HS-5 (cell line): ENCODE measurements at places on chromosomes 12 and 14.

- no peak for DNase-seq
Measured at GRCh38 chr12:113931517-113931916, 34.6 kb downstream of the RBM19 start.

- DNase-seq, result peak; percentile 38
Measured at GRCh38 chr14:85010186-85010585, 519.8 kb upstream of the FLRT2 start.

DNA sequence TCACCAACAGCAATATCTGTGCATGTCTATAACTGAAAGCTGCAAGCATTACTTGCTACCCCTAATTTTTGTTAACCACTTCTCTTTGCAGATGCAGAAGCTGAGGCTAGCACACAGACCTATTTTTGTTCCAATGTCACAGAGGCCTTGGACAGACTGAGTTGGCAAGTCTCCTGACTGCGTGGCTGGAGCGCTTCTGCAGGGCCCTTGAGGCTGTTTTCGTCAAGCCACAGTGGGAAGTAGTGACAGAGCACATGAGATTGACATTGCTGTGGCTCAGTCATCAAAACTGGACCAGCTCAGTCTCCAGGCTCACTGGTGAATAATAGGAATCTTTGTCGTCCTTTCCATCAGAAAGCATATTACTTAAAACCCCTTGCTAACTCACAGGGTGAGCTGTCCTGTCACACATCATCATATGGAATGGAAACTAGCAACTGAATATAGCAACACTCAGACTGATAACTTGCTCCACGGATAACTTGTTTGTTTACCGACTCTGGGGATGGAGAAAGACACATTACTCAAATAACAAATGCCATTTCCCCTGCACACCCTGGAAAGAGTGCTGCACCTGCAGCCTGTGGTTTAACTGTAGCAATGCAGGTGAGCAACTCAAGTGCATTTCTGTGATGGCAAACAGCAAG lies 43.6 kb upstream of the DDX11 start:
- no peak for DNase-seq

DNA sequence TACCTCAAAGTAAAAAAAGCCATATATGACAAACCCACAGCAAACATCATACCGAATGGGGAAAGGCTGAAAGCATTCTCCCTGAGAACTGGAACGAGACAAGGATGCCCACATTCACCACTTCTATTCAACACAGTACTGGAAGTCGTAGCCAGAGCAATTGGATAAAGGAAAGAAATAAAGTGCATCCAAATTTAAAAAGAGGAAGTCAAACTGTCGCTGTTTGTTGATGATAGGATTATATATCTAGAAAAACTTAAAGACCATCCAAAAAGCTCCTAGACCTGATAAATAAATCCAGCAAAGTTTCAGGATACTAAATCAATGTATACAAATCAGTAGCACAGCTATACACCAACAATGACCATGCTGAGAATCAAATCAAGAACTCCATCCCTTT lies 5.2 kb downstream of the NDUFA12 start:
- DNase-seq, result no peak

DNA sequence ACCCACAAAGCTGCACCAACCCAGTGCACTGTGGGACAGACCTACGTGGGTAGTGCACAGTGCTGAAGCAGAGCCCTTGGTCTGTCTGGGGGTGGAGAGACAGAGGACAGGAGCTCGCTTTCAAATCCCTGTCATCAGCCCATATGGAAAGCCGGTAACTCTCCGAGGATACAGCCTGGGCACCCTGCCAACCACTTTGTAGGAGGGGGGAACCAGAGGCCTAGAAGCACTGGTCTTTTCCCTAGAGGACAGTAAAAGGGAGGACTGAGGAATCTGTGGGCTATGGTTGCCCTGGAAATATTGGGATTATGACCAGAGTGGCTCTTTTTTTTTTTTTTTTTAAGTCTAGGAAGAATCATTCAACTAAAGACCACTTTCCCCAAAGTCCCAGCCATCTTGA lies 74.3 kb downstream of the MAP3K9 start:
- DNase-seq, result no peak

DNA sequence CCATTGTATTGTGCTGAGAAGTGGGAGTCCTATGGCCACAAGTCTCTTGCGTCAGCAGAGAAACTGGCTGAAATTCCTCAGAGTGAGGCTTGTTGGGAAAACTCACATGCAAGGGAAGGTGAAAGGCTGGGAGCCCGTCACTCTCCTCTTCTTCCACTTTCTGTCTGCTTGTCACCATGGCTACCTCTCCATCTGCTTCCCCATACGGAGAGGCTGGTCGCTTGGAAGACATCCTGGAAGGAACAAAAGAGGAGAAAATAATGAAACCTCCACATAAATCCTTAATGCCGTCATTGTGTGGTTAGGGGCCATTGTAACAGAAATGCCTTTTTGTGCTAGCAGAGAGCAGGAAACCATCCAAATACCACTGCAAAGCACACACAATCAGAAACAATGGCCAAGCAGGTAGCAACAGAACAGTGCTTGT lies 53.7 kb downstream of the SOX5 start:
- no peak for DNase-seq

DNA sequence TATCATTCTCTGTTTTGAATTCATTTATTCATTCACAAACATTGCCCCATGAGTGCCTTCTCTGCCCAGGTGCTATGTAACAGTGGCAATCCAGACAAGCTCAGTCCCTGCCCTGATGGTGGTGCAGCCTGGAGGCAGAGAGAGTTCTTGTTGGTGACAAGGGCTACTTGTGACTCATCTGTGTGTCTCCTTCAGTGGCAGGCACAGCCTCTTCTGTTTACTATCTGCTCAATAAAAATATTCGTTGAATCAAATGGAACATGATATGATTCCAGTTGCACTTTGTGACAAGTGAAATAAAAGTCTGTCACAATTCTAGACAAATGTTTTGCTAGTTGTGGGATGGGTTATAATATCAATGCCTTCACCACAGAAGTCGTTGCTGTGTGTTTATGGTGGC lies 20.6 kb upstream of the CPM start:
- no peak for DNase-seq

- peak; percentile 76 for DNase-seq
Measured at GRCh38 chr12:132327336-132328171, 1.8 kb downstream of the GALNT9 start.

DNA sequence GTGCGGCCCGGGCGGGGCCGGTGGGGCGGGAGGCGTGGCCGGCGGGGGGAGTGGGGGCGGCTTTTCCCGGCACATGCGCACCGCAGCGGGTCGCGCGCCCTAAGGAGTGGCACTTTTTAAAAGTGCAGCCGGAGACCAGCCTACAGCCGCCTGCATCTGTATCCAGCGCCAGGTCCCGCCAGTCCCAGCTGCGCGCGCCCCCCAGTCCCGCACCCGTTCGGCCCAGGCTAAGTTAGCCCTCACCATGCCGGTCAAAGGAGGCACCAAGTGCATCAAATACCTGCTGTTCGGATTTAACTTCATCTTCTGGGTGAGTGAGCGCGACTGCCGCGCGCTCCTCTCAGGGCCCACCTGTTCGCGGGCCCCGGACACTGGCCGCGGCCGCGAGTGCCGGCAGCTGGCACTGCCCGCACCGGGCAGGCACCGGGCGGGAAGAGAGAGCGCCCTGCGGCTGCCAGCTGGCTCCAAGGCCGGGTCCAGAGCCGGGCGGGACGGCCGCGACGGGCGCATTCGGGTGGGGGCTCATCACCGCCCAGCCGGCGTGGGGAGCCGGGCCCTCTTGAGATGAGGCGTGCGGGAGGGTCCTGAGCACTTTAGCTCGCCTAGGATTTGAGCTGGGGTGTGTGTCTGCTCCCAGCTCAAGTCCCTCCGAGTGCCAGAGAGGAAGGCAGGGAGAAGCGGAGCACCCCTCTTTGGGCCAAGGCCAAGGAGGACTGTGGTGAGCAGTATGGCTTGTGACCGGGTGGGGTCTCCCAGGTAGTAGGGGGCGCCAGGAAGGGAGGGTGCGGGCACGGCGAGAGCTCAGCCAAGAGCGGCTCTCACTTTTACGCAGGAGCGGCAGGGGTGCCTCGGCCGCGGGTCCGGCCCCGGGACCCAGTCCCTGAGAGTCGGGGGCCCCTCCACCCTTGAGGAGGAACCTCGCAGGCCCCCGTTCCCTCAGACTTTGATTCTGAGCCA lies at the start of gene CD9:
CD9 (plus strand) TSS at position 145 of the 957 bp plus-strand sequence; CDS start at position 245, 100 bp downstream.
- no peak for DNase-seq

- no peak for DNase-seq
Measured at GRCh38 chr12:84789184-84789583, 123.4 kb downstream of the SLC6A15 start.

DNA sequence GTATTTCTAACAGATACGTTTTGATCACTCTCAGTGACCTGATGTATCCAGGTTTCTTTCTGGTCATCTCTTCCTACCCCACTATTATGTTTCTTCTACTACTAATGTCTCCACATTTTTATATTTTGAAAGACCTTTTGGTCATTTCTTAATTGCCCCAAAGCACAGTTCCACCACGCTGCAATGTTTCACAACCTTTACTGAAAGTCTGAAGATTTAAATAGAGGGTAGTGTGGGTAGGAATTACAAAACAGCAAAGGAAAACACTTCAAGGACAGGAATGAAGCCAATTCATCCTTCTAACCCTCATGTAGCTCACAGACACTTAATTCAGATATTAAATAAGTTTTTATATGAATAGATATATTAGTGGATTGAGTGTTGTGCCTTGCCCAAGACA lies 36.1 kb upstream of the SLC16A7 start:
- no peak for DNase-seq

DNA sequence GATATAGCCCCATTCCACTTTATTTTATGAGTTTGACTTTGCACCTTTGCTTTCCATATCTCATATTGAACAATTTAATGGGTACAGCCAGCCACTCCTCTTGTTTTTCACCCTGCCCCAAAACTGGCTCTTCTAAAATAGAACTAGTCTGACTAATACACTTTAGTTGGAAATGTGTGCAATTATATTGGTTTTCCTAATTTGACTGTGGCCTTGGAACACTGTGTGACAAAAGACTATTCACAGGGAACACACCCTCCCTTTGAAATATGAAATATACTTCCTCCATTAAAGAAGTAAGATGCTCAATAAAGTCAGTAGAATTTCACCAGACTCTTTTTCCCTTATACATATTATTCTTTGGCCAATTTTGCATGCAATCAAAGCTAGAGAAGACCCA lies 218.6 kb upstream of the DCN start:
- no peak for DNase-seq

DNA sequence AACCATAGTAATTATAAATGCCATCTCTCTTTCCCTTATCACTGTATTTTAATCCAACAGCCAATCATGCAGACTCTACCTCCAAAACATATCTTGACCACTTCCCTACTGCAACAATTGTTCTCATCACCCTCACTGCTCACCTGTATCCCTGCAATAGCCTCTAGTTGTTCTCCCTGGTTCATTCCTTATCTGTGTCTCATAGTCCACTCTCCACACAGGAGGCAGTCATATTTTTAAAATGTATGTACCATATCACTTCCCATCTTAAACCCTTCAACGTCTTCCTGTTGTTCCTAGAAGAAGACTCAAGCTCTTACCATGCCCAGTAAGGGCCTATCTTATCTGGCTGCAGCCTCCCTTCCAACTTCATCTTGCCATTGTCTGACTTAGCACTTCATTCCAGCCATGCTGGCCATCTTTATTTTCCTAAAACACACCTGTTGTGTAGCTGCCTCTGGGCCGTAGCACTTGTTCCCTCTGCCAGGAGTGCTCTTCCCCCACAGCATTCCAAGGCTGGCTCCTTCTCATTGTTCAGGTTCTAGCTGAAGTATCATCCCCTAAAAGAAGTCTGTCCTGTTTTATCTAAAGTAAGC lies 27.8 kb upstream of the BHLHE41 start:
- no peak for DNase-seq

DNA sequence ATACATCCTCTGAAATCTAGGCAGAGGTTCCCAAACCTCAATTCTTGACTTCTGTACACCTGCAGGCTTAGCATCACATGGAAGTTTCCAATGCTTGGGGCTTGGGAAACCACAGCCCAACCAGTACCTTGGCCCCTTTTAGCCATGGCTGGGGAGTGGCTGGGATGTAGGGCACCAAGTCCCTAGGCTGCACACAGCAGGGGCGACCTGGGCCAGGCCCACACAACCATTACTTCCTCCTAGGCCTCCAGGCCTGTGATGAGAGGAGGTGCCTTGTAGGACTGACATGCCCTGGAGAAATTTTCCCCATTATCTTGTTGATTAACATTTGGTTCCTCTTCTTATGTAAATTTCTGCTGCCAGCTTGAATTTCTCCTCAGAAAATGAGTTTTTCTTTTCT lies 1387.4 kb downstream of the FSCB start:
- DNase-seq, result no peak
